ENCODE measurements at places on chromosomes 2 and 18. TPM values are rescaled to one million over a fixed set of nuclear protein-coding genes. Genes with fewer than 3 reads are reported as not detected.

Gene IGFBP2
- total RNA-seq, result 5.9 TPM

Gene REG1B
- total RNA-seq, result not detected

Gene CMPK2
- total RNA-seq, result 0.84 TPM

Gene GORASP2
- total RNA-seq, result 79.2 TPM

Gene COLEC12
- total RNA-seq, result not detected

Gene SCN2A
- not detected for total RNA-seq

Gene UGT1A1
- not detected for total RNA-seq

Gene MTX2
- 27.4 TPM for total RNA-seq

Gene ERICH2
- total RNA-seq, result not detected

Gene CHAC2
- 24.9 TPM for total RNA-seq

Gene PLCD4
- 0.10 TPM for total RNA-seq

Gene SLC66A3
- 11.1 TPM for total RNA-seq

Gene PLA2R1
- total RNA-seq, result not detected

Gene TBR1
- total RNA-seq, result not detected

Gene MC2R
- not detected for total RNA-seq

Gene RAX
- not detected for total RNA-seq

Data from activated CD8-positive, alpha-beta memory T cell treated with anti-CD3 and anti-CD28 coated beads for 36 hours (primary cell).